ENCODE measurements at places on chromosomes 2 and 18.

DNA sequence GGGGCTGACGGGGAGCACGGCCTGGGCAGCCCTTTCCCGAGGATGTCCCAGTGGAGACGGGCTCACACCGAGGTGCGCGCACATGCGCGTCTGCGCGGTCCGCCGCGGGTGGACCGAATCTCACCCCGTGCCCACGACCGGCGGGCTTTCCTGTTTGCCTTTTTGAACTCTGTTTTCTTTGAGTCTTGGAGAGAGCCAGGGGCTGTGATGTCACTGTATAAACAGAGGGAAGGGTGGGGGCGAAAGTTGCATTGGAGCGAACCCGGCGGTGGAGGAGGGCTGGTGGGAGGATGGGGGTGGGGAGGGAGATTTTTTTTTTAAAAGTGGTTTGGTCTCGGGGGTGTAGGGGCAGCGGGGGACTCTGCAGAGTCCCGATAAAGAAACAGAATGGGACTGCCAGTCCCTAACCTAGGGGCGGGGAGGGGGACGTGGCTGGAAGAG, 141.2 kb upstream of the CTAGE1 start:
- DNase-seq: no peak

- DNase-seq: no peak
Observed at GRCh38 chr2:61510674-61511671, 27.2 kb downstream of the XPO1 start.

DNA sequence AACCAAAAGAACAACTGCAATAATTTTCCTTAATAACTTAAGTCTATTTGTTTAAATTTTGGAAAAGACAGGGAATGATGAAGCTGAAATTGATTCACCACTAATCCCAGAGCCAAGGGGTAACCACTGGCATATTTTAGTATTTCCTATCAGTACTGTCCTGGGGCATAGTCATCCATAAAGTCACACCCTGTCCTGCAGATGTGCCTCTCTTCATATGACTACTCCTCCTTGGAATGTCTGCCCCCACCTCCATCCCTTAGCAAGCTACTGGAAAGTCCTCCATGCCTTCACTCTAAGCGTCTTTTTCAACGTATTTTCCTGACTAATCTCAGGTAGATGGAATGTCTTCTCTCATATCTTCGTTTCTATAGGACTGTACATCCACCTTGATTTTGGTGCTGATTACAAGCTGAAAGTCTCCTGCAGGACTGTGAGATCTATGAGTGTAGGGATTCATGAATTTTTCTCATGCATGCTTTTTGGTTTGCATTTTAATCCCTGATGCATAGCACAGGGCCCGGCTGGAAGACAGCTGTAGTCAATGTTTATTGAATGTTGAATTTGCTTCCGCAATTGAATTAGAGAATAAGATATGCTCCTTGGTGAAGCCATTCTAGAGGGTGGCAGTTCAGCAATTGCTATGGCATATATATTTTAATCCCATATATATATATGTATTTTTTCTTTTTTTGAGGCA, 85.6 kb downstream of the MOGAT1 start:
- DNase-seq: no peak

DNA sequence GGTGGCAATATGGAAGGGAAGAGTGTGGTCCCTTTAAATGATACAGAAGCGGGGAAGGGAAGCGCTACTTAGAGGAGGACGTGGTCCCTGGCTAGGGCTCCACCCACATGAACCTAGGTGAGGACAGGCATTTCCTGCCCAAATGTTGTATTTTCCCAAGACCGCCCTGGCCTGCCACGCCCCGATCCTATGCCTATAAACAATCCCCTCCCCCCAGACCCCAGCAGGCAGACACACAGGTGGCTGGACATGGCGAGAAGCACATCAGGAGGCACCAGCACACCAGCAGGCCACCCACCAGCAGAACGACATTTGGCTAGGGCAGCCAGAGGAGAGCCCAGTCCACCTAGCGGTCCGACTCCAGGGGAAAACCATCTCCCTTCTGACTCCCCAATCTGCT, 47.2 kb downstream of the METTL8 start:
- no peak for DNase-seq

DNA sequence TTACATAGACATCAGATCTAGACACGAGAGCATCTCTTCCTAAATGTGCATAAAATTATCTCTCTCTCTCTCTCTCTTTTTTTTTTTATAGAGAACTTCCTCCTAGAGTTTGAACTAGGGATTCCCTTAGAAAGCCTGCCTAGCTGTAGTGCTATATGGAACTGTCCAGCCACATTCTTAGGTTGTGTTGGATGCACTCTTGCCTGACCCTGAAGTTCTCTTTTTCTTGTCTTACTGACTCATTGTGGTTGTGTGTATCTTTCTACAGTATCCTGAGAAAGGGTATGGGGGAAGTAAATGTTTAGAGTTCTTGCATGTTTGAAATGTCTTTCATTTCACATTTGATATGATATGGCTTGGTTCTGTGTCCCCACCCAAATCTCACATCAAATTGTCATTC, 368.2 kb downstream of the CDH2 start:
- DNase-seq: no peak

- DNase-seq: no peak
Observed at GRCh38 chr18:79182047-79182713, 113.0 kb downstream of the ATP9B start.

DNA sequence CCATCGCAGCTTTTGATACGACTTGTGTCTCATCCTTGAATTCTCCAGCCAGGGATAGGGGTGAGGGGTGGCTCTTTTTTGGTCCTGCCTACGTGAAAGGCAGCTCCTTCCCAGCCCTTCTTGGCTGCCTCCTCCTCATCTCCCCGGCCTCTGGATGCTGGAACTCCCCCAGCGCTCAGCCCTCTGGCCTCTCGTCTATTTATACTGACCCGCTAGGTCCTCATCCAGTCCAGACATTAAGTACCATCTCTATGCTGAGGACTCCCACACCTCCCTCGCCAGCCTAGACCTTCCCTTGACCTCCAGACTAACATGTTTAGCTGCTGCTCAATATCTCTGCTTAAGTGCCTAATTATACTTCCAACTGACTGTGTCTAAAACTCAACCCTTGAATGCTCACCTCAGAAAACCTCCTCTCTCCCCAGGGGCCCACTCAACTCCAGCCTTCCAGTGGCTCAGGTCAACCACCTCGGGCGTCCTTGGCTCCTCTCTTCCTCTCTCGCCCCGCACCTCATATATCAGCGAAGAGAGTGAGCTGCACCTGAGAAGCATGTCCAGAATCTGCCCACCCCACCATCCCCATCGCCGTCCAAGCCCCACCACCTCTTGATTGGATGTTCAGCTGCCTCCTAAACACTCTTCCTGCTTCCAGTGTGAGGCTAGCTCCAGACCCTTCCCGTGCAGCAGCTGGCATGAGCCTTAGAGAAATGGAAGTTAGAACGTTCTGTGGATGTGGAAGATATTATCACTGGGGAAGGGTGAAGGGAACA, 34.8 kb downstream of the TOGARAM2 start:
- DNase-seq: no peak

GRCh38 chr18:77057006-77057395, 75.6 kb downstream of the MBP start:
- no peak for DNase-seq

DNA sequence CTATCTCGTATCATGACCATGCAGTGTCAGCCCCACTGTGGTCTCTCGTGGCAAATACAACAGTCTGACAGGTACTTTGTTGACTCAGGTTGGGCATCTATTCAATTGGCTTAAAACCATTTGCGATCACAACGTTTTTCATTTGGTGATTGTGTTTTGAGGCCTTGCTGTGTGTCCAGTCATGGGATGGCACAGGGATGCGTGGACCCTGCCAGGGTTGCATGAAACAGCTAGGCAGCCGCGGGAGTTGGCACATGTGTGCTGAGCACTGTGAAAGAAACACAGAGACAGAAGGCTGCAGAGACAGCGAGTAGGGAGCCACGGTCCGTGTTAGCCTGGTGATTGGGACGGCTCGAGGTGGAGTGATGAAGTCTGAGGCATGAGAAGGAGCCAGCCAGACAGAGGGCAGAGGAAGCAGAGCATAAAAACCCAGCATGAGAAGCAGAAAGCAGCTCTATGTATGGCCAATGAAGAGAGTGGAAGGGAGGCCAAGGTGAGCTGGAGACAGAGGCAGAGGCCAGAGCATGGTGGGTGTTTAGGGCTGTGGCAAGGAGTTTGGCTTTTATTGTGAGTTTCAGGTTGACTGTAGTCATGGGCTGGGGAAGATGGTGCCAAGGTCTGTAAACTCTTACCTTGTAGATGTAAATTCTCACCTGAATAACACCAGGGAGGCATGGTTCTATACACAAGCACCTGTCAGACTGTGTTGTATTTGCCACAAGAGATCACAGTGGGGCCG, 31.8 kb upstream of the IL1R1 start:
- no peak for DNase-seq

GRCh38 chr2:167275046-167275445, 386.8 kb downstream of the XIRP2 start:
- no peak for DNase-seq

DNA sequence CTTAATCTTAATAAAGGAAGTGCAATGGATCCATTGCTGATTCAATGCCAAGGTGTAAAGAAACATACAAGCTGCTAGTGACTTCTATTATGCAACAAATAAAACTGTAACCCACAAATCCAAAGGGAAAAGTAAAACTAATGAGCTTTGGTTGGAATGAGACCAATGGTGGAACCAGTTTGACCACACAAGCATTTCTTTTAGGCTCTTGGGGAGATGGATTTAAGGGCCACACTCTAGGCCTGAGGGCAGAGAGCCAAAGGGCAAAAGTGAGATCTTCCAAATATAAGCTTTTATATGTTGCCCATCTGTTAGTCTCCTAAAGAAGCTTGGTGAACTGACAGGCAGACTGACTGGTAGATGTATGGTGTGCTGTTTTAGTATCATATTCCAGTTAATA, 41.5 kb upstream of the MMADHC start:
- no peak for DNase-seq

DNA sequence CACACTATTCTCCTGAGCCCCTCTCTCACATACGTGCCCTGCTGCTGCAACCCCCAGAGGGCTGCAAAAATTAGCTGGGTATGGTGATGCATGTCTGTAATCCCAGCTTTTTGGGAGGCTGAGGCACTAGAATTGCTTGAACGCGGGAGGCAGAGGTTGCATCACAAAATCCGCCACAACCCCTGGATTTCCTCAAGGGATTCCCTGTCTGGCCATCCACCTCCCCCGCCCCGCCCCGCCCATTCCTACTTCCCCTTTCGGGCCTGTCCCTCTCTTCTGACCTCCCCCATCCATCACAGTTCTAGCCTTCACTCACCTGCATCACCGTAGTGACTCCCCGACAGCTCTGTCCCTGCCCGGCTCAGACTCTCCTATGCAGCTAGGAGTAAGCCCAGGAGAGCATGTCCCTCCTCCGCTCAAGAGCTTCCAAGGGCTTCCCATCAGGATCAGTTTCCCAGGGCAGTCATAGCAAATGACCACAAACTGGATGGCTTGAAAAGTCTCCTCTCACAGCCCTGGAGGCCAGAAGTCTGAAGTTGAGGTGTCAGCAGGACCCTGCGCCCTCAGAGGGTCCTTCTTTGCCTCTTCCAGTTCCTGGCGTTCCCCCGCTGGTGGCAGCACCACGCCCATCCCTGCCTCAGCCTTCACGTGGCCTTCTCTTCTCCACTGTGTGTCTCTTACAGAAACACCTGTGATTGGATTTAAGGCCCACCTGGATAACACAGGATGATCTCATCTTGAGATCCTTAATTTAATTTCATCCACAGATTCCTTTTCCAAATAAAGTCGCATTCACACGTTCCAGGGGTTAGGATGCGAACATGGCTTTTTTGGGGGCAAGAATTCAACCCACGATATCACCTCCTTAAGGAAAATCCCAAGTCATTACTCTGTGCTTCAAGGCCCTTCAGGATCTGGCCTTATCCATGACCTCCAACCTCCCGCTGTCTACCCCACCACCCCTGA, 58.5 kb downstream of the HS1BP3 start:
- DNase-seq: no peak

DNA sequence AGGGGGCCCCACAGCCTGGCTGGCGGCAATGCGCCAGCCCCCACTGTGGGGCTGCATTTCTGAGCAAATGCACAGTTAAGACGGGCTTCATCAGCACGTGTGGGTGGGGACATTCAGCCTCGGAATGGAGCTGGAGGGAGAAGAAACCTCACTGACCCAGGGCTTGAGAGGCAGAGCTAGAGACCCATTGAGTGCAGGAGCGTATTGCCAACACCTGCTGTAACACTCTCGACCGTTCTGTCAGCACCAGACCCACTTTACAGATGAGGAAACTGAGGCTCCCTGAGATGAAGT, 200.9 kb upstream of the RAB6C start:
- DNase-seq: no peak
